ENCODE measurements at places on chromosomes 11 and 22.
A peak's percentile ranks its signal among the peaks of the same experiment; 100 is the strongest.

DNA sequence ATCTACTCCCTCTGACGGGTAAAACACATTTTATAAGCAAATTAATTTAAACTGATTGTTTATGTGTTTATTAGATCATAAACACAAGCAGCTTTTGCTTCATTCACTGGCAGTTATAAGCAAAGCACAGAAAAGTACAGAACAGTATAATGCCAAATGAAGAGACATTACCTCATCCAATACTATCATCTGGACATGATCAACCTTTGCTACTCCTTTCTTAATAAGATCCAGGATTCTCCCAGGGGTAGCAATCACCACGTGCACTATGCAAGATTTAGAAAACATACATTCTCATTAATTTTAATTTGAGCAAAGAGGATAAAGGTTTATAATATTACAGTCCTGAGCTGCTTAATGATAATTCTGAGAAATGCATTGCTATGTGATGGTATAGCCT is 27.9 kb downstream of the DDX6 start:
- DNase-seq, result no peak

- DNase-seq, result no peak
Observed at GRCh38 chr11:130832566-130833425, 83.5 kb downstream of the SNX19 start.

- peak; percentile 83 for DNase-seq
Observed at GRCh38 chr11:65927904-65928397, 8.7 kb downstream of the DRAP1 start.

- no peak for DNase-seq
Observed at GRCh38 chr11:101706541-101706940, 122.7 kb upstream of the TRPC6 start.

GRCh38 chr11:118090545-118091162 is 3.9 kb upstream of the SMIM35 start:
- DNase-seq, result no peak

GRCh38 chr11:44615041-44615755 is 49.7 kb downstream of the CD82 start:
- DNase-seq, result no peak

DNA sequence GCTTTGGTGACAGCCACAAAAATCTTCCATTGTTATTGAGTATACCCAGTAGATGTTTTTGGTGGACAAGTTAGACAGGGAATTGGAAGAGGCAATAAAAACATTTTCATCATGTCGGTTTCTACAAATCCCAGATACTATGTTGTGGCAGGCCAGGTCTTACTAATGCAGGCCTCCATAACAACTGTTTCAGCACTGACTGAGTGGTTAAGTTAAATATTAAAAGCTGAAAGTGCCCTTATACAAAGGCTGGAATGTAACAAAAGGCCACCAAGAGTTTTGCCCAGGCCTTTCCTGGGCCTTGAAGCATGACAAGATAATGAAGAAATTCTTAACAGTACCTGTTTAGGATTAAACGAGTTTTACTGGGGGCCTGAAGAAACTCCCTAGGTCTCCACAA is 29.3 kb downstream of the DMC1 start:
- DNase-seq, result no peak

DNA sequence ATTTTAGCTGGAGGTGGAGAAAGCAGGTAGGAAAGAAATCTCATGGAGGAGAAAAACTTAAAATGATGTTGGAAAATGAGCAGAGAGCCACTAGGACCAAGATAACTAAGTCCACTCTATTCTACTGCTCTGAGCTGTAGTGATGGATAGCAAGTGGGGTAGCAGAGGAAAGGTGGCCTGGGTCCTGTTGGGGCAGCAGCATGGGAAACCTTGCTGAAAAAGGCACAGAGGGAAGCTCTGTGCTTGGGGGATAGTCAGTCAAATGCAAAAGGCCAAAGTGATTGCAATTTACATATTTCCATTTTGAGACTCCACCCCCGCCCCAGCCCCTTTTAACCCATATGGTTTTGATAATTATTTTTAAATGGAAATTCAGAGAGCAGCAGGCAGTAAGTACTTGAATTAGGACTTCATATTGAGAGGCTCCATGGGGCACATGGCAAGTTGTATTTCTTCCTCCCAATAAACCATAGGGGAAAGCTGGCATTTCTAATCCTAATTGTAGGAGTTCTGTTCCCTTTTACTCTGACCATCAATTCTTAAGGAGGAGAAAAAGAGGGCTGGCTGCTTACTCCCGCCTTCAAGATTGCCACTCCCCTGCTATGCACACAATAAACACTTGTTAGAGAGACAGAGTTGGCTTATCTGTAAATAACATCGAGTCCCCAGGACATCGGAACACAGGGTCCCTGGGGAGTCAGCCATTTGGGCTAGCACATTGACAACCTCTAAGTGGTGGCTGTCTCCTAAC is 1341.5 kb upstream of the TENM4 start:
- no peak for DNase-seq

DNA sequence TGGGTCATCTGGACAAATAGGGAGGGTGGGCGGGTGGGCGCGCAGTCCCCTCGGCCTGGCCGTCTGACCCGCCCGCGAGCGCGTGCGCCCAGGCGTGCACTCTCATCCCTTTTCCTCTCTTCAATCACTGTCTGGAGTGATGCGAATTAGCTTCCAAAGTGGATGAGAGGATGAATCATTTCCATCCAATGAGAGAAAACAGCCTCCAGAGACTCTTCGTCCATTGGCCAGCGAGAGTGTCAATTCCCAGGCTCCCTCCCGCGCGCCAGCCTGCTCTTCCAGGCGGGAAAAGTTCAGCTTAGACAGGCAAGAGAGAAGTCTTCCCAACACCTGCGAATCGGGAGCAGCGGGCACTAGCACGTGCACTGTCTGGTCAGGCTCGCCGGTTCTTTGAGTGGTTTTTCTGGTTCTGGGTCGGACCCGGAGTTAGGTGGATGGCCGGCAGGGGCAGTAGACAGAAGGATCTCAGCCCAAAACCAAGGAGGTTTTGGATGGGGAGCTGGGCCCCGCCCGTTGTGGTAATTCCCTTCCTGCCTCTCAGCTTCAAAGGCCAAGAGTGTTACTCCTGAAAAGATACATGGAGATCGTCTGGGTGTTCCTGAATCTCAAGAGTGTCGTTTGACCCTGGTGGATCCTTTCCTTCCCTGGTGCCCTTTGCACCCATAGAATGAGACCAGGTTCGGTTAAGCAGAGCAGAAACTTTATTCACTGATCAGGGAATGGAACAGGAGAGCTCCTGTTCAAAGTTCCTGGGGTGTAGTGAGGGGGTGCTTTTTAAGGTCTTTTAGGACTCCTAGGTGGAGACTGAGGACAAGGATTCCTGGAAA is 33.4 kb upstream of the GLYATL1 start:
- DNase-seq, result peak; percentile 7

- no peak for DNase-seq
Observed at GRCh38 chr11:32382339-32383049, 52.8 kb downstream of the WT1 start.

- DNase-seq, result no peak
Observed at GRCh38 chr11:124276081-124276480, 19.9 kb downstream of the OR8G5 start.

DNA sequence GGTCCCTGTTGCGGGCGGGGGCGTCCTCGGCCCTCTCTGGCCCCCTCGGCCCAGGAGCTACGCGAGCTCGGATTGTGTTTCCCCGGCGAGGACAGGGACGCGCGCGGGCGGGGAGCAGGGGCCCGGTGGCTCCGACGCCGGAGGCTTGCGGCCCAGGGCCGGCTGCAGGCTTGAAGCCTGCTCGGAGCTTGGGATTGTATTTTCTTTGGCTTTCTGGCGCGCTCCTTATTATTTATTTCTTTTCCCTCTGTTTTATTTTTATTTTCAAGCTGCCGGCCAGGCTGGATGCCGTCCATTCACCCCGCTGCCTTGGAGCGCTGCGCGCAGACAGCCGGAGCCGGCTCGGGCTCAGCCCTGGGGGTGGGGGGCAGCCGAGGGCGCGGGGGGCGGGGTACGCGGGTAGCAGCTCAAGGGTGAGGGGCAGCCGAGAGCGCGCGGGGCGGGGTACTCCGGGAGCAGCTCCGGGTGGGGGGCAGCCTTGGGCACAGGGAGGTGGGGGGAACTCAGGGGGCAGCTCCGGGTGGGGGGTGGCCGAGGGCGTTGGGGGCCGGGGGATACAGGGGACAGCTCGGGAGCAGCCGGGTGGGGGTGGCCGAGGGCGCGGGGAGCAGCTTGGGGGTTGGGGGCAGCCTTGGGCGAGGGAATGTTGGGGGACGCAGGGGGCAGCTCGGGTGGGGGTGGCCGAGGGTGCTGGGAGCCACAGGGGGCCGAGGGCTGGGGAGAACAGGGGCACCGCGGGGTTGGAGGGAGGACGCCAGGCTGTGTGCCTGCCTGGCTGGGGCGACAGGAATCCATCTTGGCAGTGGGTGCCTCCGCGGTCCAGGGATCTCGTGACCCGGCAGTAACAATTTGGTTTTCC is 42.7 kb downstream of the KCNJ1 start:
- DNase-seq, result no peak

GRCh38 chr11:13970986-13971385 is 8.5 kb downstream of the SPON1 start:
- peak; percentile 11 for DNase-seq

GRCh38 chr11:32820497-32820896 is 9.2 kb upstream of the PRRG4 start:
- DNase-seq, result no peak

DNA sequence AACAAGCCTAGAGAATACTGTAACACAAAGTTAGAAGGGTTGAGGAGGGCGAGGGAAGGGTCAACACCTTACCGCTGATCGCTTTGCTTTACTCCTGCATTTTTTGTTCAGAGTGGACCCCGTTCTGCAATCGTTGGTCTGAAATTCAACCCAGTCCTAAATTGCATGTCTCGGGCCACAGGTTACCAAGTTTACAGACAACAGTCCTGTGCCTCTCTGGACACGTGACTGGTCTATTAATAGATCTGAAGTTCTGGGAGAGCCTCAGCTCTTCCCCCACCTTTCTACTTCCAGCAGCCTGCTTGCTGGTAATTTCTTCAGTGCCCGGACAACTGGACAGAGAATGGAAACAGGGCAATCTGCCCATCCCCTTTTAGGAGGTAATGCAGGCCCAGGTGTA is 74.2 kb downstream of the STIM1 start:
- no peak for DNase-seq

- no peak for DNase-seq
Observed at GRCh38 chr22:36405221-36405661, 17.5 kb upstream of the MYH9 start.

- DNase-seq, result no peak
Observed at GRCh38 chr11:116263019-116263418, 509.8 kb downstream of the BUD13 start.

GRCh38 chr22:44848296-44848741 is 95.9 kb downstream of the ARHGAP8 start:
- DNase-seq, result no peak

DNA sequence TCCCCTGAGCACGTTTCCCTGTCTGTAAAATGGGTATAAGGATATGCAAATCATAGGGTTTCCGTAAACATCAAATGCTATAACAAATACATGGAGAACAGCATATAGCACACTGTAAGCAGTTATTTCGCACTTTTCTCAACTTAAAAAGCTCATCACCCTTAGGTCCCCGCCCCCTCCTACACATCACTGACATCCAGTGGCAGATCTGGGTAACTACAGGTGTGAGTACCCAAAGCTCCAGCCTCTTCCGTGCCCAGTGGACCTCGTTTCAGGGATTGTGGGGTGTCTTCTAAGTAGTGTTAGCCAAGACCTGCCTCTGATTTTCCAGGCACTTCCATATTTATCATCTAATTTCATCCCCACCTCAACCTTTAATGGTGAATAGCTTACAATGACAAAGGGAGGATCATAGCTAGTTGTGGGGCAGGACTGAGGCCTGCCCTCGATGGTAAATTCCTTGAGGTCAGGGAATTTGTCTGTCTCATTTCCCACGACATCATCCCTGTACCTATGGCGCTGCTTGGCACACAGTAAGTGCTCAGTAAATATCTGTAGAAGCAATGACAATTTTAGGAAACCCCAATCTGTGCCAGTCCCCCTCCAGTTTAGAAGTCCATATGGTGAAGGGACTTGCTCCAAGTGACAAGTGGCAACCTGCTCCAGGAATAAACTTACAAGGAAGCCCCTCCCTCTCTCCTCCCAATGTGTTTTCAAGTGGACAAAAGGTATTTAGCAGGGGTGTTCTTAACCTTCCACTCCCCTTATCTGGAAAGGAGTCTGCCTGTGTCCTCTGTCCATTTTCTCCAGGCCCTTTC is 340.5 kb downstream of the TENM4 start:
- peak; percentile 50 for DNase-seq

- no peak for DNase-seq
Observed at GRCh38 chr22:39526736-39527171, 5.8 kb downstream of the RPS19BP1 start.

GRCh38 chr11:78715639-78716311 is 141.1 kb upstream of the NARS2 start:
- DNase-seq, result peak; percentile 77

DNA sequence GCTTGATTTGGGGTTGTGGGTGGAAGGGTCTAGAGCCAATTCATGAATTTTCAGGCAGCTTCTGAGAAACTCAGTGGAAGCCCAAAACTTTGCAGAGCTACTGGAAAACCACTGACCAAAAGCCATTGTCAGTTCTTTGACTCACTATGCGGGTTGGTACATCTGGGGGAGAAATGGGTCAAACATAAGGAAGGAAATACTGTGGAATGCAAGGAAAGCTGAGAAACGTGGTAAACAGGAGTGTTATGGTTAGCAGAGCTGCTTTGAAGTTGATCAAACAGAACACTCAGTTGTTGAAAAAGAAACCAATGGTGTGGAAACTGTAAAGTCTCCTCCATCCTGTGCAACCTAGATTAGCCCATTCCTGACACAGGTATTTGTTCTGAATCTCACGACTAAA is 6.3 kb upstream of the ABTB2 start:
- no peak for DNase-seq

- DNase-seq, result peak; percentile 14
Observed at GRCh38 chr22:41302021-41302767, 869 bp downstream of the ZC3H7B start.

- DNase-seq, result no peak
Observed at GRCh38 chr22:25281675-25282345, 62.4 kb downstream of the CRYBB2 start.

DNA sequence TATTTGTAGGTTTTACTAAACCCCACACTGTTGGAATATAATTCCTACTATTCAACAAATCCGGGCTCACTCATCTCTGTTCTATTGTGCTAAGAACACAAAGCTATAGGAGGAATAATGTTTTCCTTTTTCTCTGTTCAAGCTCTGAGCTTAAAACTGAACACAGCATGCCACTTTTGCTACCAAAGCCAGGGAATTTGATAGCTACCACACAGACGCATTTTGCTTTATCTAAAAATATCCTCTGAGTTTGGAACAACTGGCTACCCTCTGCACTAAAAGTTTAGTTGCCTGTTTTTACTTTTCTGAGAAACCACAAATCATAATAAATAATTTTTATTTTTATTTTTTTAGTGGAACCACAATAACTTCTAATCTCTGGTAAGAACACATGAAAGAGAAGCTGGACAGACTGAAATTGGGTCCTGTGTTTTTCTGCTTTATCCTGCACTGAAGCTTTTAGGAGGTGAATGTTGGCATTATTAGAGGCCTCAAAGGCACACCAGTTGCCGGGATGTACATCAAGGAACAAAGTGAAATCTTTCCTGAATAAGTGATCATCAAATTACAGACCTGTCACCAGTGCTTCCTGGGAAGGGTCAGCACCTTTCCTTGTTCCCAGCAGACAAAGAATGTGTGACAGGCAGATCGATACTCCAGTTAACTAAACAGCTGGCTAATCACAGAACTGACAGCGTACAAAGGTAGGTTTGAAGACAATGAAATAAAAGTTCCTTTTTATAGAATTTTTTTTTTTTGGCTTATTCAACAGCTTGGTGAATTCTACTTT is 523.2 kb upstream of the TENM4 start:
- DNase-seq, result no peak
